Muscle of back (tissue), 13 donors: ENCODE measurements at places on chromosomes 12 and 14.

DNA sequence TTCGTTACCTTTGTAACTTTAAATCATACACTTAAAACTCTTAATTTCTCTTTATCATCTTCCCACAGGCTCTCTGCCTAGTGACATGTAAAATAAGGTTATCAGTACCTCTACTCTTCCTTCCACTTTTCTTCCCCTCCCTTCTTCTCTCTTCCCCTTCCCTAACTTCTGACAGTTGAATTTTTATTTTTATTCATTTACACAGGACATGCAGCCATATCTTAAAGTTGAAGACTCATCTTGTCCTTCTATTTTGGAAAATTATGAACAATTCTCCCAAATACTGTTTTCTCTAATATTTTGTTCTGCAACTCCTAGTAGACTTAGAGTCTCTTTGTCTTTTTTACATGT is 263.9 kb downstream of the FBXL14 start:
- no peak for DNase-seq

DNA sequence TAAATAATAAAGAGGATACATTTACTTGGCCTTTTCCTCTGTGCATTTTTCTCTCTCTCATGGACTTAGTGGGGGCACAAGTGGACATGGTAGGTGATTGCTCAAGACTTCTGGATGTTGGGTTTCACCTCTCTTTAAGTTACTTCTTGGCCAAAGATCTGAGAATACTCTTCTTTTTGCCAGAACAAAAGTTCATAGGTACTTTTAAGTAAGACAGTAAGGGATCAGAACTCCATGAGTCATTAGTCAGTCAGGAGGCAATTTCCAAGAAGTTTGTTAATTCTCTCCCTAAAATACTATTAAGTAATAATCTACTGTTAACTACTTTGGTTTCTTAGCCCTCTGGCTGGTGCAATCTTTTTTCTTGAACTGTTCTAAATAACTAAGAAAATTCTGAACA is 84.2 kb downstream of the GRIP1 start:
- DNase-seq = no peak

- no peak for DNase-seq
Measured at GRCh38 chr14:94593376-94593748, 12.1 kb downstream of the SERPINA5 start.

DNA sequence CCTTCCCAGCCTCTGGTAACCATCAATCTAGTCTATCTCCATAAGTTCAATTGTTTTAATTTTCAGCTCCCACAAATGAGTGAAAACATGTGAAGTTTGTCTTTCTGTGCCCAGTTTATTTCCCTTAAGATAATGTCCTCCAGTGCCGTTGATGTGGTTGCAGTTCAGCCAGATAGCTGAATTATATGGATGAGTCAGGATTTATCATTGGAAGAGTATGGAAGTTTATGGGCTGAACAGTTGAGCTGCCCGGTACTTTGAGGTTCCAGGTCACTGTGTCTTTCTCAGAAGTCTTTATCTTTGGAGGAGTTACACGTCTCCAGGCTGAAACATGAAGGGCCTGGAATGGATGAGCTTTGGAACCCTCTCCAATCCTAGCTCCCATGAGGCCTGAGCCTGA is 120.1 kb downstream of the ASCL4 start:
- no peak for DNase-seq

DNA sequence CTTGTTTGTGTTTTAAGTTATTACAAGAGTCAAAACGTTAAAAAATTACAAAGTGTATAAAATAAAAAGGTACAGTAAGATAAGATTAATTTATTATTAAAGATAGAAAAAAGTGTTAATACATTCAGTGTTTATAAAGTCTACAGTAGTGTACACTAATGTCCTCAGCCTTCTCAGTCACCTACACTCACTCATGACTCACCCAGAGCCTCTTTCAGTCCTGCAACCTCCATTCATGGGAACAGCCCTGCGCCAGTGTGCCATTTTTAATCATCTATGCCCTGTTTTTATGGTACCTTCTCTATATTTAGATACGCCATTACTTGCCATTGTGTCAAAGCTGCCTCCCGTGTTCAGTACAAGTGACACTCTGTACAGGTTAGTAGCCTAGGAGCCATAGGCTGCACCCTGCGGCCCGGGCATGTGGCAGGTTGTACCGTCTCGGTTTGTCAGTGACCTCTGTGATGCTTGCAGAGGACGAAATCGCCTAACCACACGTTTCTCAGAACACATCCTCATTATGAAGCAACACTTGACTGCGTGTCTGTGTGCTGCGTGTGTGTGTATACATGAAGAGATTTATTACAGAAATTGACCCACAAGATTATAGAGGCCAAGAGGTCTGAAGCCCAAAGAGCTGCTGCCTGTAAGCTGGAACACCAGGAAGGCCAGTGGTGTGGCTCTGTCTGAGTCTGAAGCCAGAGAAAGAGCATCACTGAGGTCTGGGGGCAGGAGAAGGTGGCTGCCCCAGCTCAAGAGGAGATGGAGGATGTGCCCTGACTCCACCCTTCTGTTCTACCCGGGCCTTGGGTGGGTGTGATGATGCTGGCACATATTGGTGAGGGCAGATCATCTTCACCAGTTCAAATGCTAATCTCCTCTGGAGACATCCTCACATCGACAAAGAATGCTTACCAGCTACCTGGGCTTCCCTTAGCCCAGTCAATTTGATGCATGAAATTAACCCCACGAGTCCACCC is 116.6 kb upstream of the C14orf180 start:
- no peak for DNase-seq

GRCh38 chr14:99548871-99549515 is 55.0 kb downstream of the CCDC85C start:
- no peak for DNase-seq

- no peak for DNase-seq
Measured at GRCh38 chr14:45807178-45807899, 554.3 kb upstream of the MIS18BP1 start.
